Activated T-helper 1 cell treated with anti-CD3 and anti-CD28 coated beads, Interleukin-2, amount 50 U/mL, for 16 hours (primary cell): ENCODE measurements at places on chromosomes 7 and 10.

DNA sequence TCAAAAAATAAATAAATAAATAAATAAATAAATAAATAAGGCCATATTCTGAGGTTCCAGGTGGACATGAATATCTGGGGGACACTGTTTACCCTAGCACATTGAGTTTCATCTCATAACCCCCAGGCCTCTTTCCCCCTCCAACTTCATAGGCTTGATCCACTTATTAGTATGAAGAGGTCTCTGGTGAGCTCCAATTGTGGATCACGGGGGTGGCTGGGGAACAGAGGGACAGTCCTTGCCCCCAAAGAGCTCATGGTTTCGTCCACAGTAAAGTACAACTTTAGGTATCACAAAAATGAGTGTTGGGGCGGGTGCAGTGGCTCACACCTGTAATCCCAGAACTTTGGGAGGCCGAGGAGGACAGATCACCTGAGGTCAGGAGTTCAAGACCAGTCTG lies 93.4 kb upstream of the TNRC18 start:
- DNase-seq, result no peak

- DNase-seq, result no peak
Measured at GRCh38 chr7:130804220-130804619, 70.2 kb upstream of the KLF14 start.

DNA sequence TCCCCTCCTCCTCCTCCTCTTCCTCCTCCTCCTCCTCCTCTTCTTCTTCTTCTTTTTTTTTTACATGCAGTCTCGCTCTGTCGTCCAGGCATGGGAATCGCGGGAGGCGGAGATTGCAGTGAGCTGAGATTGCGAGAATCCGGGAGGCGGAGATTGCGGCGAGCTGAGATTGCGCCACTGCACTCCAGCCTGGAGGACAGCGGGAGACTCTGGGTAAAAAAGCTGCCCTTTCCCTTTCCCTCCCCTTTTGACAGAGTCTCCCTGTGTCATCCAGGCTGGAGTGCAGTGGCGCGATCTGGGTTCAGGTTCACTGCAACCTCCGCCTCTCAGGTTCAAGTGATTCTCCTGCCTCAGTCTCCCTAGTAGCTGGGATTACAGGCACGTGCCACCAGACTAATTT lies 168.1 kb upstream of the MALRD1 start:
- no peak for DNase-seq

- DNase-seq, result no peak
Measured at GRCh38 chr7:68688416-68689086, 909.7 kb upstream of the AUTS2 start.

GRCh38 chr10:63699785-63700613 lies 178.8 kb downstream of the REEP3 start:
- DNase-seq, result no peak

DNA sequence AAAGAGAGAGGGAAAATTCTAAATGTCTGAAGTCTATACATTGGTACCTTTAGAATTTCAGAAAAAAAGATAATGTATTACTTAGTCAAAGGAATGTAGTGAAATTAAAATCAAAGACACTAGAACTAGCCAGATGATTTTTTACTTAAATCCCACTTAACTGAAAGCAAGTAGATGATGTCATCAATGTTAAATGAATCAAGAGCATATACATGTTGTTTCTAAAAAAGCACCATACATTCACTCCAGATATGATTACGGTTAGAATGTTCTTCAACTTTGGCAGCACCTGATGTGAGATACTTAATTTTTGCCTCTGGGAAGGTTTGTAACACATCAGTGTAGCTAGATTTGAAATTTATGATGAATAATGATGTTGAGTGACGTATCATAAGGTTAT lies 576.7 kb upstream of the CNTNAP2 start:
- no peak for DNase-seq

DNA sequence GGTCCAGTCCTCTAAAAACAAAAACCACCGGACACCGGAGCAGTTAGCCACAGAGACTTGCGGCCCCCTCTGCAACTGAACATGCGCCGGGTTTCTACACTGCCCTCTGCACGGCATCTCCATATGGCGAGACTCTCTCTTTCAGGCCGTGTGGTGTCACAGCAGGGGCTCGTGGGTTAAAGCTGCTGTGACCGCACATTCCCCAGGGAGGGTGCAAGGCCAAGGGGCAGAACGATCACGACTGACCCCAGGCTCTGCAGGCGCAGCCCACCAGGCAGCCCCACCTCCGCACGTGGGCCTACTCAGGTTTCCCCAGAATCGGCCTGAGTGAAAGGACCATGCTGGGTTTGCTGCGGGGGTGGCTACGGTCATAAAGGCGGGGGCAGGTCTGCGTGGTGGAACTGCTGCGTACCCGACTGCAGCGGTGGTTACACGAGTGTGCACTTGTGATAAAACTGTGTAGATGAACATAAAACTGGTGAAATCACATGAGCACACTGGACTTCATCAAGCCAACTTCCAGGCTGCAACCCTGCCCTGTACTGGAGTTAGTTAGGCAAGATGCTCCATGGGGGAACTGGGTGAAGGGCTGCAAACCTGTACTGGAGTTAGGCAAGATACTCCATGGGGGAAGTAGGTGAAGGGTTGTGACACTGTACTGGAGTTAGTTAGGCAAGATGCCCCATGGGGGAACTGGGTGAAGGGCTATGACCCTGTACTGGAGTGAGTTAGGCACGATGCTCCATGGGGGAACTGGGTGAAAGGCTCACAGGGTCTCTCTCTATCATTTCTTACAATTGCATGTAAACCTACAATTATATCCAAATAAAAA lies 81.4 kb upstream of the PPP2R2D start:
- DNase-seq, result no peak

- no peak for DNase-seq
Measured at GRCh38 chr7:158945519-158945918, 89.2 kb downstream of the DYNC2I1 start.

DNA sequence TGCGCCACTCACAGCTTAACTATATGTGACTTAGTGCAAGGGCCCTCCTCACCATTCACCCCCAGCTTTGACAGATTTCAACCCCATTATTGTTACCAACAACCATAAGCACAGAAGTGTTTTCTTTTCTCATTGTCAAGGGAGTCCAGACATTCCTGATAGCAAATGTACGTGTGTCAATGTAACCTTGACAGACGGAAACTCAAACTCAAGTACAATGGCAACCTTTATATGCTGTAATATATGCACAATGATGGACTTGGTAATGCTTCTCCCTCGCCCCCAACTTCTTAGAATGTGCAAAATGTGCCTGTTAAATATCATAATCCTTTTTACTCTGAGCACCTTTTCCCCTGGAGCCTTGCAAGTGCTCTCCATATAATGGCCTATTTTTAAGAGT lies 34.7 kb downstream of the CYCS start:
- DNase-seq, result no peak
